DMS53 (cell line): ENCODE measurements at places on chromosomes 4 and X.

GRCh38 chr4:1523506-1523905, 117.3 kb upstream of the NKX1-1 start:
- no peak for DNase-seq

DNA sequence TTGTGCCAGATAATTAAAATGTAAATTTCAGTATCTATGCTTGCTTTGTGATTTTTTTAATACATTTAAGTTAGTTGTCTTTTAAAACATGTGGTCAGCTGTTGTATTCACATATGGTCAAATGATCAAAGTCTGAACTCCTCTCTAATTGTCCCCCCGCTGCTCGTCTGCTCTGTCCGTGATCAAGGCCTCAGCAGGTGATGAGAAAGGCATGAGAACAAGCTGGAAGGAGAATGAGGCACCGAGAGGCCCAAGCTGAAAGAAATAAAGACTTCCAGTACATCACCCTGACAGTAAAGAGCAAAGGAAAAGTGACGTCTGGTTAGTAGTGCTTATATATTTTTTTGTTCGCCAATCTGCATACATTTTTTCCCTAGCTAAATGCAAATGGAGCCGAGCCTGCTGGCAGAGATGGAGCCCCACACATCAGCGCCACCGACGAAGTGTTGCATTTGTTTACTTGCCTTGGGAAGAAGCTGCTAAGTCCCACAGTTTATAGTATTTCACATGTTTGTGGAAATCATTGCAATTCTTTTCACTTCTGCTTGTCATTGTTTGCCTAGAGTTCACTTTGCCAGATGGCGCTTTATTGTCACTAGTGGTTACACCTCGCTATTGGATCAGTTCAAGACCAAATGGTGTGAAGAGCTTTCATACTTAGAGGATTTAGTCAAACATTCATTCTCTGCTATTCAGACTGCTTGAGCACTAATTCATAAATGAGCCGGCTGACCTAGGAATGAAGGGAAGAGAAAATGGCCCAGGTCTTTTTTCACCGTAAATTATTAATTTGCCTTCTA, 181.5 kb downstream of the ZIC3 start:
- peak; percentile 76 for DNase-seq

DNA sequence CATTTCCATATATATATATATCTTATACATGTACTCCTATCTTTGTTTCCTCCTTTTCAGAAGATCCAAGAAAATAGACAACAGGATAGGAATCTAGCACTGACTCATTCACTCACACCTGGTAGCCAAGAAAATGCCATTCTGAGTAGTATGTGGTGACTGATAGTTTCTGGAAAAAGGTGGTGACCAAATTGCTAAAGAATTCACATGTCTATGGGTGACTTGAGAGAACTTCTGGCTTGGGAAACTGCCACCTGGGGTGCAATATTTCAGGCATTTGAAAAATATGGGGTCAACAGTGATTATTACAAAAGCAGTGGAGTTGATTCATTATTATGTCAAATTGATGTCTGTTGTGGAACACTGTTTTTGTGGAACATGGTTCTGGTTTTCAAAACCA, 605.1 kb downstream of the PCDH18 start:
- no peak for DNase-seq

DNA sequence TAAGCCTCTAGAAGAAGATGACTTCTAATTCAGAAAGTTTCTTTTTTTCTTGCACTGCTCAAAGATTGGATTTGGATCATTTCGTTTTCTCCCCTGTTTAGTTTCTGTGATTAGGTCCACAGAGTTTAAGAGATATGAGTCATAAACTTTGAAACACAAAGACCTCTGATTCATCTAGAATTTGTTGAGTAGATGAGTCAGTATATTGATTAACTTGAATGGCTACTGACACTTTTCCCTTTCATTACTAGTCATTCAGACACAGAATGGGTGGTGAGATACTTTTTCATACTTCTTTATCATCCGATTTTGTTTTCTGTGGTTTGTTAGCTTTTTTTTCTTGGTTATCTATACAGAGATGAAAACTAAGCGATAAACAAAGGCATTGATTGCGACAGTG, 34.1 kb upstream of the AFF2 start:
- DNase-seq, result peak; percentile 18

DNA sequence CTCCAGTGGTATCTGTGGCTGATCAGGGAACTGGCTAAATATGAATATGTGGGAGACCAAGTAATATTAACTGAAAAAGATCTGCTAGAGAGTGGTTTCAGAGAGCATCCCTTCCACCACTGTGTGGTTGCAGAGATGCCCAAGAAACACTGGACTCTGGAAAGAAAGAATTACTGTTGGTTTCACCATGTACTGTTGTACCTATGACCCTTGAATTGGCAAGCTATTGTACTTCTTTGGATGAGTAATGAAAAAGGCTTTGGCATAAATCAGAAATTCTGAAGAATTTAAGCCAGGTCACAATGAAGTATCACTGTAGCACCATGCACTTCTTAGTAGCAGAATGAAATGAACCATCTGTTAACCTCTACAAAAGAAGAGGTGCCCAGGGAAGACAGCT, 134.4 kb upstream of the INTU start:
- no peak for DNase-seq

GRCh38 chr4:138945401-138945800, 70.2 kb upstream of the NOCT start:
- no peak for DNase-seq

DNA sequence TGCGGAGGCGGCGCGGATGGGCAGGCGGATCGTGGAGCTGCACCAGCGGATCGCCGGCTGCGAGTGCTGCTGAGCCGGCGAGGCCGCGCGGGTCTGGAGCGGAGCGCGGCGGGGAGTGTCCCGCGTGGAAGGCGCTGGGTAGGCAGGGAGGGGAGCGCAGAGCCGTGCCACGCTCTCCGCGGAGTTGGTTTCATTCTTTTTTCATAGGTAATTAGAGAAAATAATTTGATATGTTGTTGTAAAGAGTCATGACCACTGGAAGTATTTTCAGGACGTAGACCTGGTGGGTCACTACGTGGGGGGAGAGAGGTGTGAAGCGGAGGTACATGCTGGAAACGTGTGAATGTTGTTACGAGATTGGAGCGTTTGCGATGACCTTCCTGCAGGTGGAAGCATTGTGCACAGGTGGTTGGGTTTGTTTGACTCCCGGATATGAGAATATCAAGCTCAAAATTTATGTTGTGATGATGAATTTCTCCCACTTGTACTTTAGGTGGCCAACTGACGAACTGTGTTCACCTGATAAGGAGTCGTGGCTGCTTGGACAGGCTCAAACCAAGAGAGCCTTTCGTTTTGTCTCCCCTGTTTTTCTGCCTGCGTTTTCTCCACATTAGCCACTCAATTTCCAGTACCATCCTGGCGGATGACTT, 19.1 kb upstream of the S100P start:
- DNase-seq, result peak; percentile 93
